ENCODE measurements at places on chromosomes 16 and 17.

DNA sequence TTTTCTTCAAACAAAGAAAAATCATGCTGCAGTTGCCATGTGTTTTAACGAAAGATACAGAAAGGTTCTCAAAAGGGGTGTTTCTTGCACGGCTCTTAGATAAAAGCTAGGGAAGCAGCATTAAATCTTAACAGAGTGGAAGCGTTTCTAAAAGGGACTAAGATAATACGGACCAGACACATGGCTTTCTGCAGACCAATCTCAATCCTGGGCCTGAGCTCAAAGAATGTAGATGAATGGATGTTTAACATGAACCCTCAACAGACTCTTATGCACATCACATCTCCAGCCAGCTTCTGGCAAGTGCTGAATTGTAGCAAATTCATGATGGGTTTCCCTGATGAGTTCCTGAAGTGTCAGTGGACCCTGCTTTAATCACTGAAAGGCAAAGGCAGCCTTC lies 80.2 kb upstream of the COX10 start:
- DNase-seq = no peak

GRCh38 chr16:2507665-2508064 lies 6.1 kb upstream of the ATP6V0C start:
- DNase-seq = no peak

DNA sequence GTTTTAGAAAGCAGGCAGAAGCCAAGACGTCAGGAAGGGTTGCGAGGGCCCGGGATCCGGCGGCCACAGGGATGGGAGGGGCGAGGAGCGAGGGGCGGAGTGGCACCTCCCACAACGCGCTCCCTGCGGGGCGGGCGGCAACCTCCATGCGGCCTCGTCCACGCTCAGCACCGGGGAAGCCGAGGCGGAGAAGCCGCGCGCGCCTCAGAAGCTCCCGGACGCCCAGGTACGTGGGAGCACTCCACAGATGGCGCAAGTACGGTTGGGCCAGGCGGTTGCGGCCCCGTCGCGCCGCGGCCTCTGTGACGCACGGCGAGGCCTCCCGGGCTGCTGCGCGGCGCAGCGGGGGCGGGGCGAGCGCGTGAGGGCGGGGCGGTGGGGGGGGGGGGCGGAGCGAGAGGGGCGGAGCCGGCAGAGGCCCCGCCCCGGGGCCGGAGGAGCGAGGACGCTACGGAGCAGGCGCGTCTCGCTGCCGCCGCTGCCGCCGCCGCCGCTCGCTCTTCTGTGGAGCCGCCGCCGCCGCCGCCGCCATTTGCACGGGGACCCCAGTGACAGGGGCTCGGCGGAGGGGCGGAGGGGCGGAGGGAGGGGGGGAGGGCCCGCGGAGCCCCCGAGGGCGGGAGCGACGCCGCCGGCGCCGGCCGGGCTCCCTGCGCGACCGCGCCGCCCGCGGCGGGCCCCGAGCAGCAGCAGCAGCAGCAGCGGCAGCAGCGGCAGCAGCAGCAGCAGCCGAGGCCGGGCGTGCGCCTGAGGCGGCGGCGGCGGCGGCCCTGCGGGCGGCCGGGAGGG lies at the start of gene TENT4B:
TENT4B (plus strand) TSS at position 500 of the 789 bp plus-strand sequence. CDS start 316 bp downstream, outside the sequence.
- DNase-seq = peak; percentile 89

- no peak for DNase-seq
Observed at GRCh38 chr17:7113273-7114071, 1.1 kb downstream of the ASGR2 start.

- no peak for DNase-seq
Observed at GRCh38 chr16:61024180-61024900, 1011.9 kb downstream of the CDH8 start.

GRCh38 chr17:73564843-73565242 lies 79.4 kb downstream of the SDK2 start:
- no peak for DNase-seq

- no peak for DNase-seq
Observed at GRCh38 chr16:87828907-87829621, 40.2 kb downstream of the SLC7A5 start.

DNA sequence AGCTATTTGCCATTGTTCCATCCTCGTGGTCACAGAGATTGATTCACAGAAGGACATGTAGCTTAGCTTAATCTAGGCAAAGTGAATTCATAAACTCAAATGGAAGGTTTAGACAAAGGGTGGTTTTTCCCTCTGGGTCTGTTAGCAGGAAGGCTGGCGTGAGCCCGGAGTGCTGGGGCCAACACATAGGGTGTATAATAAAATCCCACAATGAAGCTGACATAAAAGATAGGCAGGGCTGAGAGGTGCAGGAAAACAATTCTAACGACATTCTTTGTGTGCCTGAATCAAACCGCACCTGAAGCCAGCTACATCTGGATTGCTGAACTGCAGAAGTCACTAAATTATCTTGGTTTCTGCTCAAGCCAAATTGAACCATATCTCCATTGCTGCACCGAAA lies 173.9 kb downstream of the MAF start:
- DNase-seq = no peak

DNA sequence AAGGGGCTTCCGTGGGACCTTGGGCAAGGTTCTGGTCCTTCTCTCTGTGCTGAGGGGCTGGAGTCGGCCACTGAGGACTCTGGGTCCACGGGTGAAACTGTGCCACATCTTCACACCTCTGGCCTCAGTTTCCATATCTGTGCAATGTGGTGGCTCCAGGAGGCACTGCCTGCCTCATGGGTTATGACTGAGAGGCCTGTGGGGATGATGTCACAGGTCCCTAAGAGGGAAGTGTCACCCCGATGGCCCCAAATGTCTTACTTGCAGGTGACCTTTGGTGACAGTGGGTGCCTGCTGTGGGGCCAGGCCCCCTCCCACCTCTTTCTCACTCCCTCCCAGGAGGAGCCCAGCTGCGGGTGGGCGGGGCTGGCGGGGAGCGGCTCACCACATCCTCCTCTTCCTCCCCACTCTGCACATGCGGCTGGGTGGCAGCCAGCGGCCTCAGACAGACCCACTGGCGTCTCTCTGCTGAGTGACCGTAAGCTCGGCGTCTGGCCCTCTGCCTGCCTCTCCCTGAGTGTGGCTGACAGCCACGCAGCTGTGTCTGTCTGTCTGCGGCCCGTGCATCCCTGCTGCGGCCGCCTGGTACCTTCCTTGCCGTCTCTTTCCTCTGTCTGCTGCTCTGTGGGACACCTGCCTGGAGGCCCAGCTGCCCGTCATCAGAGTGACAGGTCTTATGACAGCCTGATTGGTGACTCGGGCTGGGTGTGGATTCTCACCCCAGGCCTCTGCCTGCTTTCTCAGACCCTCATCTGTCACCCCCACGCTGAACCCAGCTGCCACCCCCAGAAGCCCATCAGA lies at the start of gene IL21R:
IL21R (plus strand) TSS at position 407 of the 801 bp plus-strand sequence. CDS start 27,898 bp downstream, outside the sequence.
- DNase-seq = peak; percentile 73

GRCh38 chr16:46974352-46974751 lies 878 bp upstream of the DNAJA2 start:
- no peak for DNase-seq

DNA sequence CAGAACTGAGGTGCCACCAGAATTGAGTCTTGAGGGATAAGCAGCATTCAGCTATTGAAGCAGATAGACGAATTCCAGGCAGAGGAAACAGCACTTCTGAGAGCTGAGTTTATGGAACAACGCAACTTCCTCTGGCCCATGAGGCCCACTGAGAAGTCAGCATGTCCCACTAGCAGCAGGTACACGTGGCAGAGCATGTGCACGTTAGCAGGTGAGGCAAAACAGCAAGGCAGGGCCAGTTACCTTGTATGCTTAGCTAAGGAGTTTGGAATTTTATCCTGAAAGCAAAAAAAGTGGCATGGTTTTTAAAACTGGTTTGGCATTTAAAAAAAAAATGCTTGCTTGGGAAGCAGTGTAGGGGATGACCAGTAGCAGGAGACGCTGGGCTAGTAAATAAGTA lies 305.6 kb downstream of the CPPED1 start:
- DNase-seq = no peak

DNA sequence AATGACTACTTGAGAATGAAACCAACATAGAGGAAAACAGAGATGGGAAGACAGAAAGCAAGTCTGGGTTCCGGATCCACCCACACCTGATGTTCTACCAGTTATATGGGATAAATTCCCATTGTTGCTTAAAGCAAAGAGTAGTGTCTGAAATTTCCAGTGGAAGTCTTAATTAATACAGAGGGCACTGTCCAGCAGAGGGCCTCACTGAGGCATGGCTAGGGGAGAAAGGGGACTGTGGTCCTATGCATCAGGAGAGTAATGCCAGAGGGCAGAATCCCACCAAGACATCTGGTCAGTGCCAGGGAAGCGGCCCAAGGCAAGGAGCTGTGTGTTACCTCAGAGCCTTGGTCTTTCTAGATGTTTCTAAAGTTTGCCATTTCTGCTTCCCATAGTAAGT lies 7.5 kb upstream of the UMOD start:
- DNase-seq = no peak

DNA sequence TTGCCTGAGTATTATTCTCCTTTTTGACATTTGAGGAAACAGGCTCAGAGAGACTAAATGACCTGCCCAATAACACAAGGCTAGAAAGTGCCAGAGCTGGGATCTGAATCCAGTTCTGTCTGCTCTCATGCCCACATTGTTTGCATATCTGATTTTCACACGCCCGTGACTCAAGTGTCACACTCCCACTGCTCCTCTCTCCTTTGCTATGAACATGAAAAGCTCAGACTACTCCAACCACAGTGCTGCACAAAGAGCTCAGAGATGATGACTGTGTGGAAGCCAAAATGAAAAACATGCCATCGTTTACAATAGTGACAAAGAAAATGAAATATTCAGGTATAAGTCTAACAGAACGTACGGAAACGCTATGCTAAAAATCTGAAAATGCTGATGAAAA lies 107.9 kb downstream of the SMG6 start:
- no peak for DNase-seq

DNA sequence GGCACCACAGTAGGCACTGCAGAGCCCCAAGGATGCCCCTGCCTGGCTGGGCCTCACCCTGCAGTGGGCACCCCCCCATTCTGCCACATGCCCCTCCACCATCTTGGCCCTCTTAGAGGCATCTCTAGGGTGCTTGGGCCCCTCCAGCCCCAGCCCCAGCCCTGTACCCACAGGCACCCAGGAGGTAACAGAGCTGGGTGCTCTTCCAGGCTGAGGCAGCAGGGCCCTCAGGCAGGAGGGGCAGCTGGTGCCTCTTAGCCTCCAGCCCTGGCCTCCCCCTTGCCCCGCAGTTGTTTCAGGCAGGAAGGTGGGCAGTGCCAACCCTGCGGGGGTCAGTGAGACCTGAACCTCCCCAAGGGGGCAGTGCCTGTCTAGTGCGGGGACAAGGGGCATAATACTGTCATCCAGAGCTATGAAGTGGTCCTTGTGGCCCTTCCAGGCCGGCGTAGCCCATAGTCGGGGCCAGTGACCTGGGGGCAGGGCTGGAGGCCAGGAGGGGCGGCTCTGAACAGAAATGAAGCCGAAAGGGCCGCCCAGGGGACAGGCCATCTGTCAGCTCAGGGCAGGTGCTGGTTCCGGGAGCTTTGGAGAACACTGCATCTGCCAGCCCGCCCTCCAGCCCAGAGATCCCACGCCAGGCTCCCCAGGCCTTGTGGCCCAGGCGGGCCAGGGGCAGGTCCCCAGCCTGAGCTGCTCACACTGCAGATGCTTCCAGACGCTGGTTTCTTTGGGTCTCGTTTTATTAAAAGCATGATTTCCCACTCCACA lies 4.9 kb upstream of the AATK start:
- no peak for DNase-seq

GRCh38 chr17:34222722-34223497 lies 32.2 kb upstream of the CCL2 start:
- no peak for DNase-seq

GRCh38 chr17:56885312-56885657 lies 28.6 kb downstream of the TRIM25 start:
- DNase-seq = no peak

DNA sequence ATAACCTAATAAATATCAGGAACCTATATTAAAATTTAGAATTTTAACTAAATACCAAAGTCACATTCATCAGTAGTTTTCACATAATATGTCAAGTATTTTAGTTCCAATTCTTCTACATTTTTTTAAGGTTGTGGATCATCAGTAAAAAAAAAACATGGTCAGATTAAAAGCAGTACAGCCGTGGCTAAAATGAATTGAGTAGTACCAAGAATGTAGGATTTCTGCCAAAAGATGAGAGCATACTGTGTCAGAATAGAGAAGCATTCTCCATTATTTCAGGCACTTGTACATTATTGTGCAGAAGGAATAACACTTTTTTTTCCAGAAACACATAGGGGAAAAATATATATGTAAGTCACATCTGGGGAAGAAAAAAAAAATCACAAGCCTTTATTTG lies 1176.1 kb downstream of the CDH11 start:
- no peak for DNase-seq

DNA sequence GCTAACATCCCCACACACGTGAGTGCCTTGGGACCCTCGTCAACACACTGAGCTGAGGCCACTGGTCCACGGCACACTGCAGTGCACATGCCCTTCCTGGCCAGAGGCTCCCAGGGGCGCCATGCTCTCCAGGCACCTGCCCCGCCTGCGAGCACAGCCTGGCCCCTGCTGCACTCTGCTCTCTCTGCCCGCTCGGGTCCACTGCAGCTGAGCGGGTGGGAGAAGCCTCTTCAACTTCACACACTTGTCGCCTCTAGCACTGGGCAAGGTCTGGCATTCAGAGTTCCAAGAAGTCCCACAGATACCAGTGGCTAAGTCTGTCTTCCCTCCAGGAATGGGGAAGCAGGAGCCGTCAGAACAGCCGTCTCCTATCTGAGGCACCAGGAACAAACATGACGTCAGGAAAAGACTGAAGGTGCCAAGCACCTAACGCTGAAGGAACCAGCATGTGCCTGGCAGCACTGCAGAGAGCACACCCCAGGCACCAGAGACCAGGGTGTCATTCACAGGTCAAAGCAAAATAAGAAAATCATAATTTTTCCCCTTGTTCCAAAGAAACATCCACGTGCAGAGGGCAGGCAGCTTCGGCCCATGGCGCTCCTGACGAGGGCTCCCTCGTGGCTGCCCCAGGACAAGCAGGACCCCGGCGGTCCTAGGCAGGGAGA lies 82.9 kb downstream of the ZNF778 start:
- no peak for DNase-seq

DNA sequence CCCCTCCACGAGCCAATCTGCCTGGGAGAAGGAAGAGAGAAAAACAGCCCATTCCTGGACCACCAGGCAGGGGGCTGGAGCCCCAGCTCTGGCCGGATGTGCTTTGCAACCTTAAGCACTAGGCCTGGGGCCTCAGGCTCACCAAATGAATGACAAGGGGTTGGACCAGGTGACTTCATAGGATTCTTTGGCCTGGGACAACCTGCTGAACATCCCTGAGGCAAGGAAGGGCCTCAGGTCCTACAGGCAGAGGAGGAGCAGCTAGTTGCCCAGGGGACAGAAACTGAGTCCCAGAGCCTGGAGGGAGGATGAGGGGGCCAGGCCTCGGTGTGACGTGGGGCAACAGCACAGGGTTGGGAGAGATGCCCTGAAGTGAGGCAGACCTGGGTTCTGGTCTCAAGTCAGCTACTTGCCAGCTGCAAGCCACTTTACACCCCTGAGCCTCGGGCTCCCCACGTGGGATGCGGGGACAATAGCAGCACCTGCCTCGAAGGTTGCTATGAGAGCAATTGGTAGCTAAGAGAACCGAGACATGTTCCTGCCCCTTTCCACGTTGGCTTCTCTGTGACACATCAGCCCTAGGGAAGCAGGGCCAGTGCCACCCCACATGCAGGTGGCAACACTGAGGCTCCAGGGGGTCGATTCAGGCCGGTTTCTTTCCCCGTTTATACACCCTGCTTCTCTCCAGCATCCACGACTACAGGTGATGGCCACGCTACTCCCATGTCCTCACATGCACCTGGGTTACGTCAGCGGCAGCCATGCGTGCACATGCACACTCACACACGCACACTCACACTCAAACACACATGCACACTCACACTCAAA lies 42.6 kb downstream of the CFAP20 start:
- no peak for DNase-seq

Data from heart right ventricle (tissue), 16 donors.